ENCODE measurements at places on chromosomes 2 and 18. TPM values are rescaled to one million over a fixed set of nuclear protein-coding genes. Genes with fewer than 3 reads are reported as not detected.

The CNDP1 gene
- not detected for total RNA-seq

The ASB18 gene
- not detected for total RNA-seq

The RAX gene
- total RNA-seq, result not detected

The ATP6V1B1 gene
- not detected for total RNA-seq

The SRD5A2 gene
- total RNA-seq, result not detected

The INHBB gene
- 2.4 TPM for total RNA-seq

The SLC11A1 gene
- total RNA-seq, result 0.19 TPM

The KLF11 gene
- 3.6 TPM for total RNA-seq

The COL3A1 gene
- total RNA-seq, result 0.99 TPM

The KHK gene
- total RNA-seq, result 1.2 TPM

The DSC2 gene
- under 0.01 TPM for total RNA-seq

The LHCGR gene
- total RNA-seq, result not detected

The MBP gene
- total RNA-seq, result 17.8 TPM

The CNDP2 gene
- 64.7 TPM for total RNA-seq

The EGR4 gene
- total RNA-seq, result not detected

The C2orf66 gene
- 0.09 TPM for total RNA-seq

The PDE1A gene
- under 0.01 TPM for total RNA-seq

Measured in endothelial cell of coronary artery (primary cell).